ENCODE measurements at places on chromosomes 6 and 20.

DNA sequence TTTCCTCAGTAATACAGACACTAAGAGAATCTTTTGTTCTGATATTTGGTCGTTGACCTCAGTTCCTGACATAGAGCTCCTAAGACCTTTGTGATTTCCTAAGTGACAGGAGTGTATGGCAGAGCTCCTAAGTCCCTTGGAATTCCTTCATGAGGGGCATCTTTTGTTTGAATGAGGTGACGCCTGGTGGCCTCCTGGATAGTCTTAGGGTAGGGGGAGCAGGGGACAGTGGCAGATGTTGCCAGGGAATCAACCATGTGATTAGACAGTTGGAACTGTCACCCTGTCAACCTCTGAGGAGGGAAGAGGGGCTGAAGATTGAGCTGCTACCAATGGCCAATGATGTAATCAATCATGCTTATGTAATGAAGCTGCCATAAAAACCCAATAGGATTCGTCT, 67.0 kb downstream of the DST start:
- no peak for DNase-seq

DNA sequence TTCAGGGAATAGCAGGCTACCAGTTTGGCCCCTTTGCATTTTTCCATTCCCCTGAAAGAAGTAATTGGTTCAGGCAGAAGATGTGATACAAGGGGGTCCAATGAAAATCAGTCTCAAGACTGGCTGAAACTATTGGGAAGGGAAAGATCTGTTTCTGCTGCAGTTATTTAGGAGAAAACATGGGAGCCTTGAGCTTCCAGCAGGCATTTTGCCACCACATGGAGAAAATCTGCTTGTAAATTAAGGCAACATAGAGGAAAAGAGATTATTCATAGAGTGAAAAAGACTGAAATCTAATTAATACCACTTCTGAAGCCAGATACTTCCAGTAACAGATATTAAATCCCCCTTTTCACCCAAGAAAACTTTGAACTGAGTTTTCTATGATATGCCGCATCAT, 44.2 kb upstream of the SNAP25 start:
- DNase-seq: no peak

DNA sequence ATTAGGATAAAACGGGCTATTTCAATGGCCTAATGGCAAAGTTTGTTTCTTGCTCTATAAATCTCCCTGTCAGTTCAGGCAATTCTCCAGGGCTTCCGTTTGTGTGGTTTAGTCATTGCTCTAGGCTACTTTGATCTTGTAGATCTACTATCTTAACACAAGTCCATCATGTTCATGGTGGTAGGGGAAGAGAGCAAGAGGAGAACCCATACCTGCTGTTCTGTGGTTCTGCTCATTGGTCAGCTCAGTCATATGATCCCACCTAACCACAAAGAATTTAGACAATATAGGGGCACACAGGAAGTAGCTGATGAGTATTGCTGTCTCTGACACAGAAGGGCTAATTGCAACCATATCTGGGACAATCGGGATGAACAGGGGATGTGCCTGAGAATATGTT, 4.9 kb upstream of the DEK start:
- no peak for DNase-seq

DNA sequence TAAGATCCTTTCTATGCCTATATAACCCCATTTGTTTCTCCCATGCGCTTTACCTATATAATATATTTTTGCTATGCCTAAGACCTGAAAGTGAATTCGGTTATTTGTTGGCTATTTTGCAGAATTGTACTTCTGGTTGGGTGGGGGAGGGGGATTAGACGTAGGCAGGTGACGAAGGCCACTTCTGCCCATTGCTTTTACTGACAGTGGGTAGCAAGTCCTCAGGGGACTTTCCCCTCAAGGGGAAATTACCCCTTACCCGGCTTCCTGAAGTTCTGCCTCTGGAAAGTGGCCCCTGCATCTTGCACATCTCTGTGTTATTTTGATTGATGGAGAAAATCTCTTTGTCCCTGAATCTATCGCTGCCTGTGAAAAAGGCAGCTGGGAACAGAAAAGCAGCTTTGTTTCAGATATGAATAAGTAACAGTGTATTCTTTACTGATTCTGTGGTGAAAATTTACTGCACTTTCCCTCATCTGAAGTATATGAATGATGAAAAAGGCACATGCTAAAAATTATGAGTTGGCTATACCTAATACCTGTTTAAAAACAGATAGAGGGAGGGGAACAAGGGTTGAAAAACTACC, 133.9 kb downstream of the UTRN start:
- DNase-seq: no peak

DNA sequence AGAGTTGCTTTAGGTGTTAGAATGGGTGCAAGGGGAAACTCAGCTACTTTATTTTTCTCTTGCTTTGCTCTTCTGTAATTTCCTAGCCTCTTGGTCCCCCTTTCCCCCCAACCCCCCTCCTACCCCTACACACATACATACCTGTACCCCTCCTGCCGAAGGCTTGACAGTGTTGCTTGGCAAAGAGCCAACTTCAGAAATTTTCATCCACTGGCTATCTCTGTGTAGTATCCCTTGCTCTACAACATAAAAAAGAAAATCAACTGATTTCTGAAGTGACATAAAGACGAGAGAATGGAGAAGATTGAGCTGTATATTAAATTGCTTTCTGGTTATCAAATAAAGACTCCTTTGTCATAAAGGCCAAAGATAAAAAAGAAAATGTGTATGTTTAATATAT, 498.1 kb upstream of the SOX4 start:
- no peak for DNase-seq

- no peak for DNase-seq
Measured at GRCh38 chr6:129678463-129678862, 31.5 kb downstream of the ARHGAP18 start.

GRCh38 chr6:166752097-166752496, 125.0 kb upstream of the RPS6KA2 start:
- no peak for DNase-seq

DNA sequence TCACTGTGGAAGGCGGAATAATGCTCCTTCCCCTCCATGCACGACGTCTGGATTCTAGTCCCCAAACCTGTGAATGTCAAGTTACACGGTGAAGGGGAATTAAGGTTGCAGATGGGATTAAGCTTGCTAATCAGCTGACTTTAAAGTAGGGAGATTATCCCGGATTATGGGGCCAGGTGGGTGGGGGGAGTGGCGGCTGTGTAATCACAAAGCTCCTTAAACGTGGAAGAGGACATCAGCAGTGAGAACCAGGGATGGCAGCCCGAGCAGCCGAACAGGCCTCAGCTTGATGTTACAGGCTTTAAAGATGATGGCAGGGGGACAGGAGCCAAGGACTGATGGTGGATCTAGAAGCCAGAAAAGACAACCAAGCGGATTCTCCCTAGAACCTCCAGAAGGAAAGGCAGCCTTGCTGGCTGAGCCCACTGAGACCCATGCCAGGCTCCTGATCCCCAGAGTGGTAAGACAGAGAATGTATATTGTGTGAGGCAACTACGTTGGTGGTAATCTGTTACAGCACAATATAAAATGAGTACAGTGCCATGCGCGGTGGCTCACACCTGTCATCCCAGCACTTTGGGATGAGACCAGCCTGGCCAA, 117.5 kb downstream of the SCML4 start:
- no peak for DNase-seq

DNA sequence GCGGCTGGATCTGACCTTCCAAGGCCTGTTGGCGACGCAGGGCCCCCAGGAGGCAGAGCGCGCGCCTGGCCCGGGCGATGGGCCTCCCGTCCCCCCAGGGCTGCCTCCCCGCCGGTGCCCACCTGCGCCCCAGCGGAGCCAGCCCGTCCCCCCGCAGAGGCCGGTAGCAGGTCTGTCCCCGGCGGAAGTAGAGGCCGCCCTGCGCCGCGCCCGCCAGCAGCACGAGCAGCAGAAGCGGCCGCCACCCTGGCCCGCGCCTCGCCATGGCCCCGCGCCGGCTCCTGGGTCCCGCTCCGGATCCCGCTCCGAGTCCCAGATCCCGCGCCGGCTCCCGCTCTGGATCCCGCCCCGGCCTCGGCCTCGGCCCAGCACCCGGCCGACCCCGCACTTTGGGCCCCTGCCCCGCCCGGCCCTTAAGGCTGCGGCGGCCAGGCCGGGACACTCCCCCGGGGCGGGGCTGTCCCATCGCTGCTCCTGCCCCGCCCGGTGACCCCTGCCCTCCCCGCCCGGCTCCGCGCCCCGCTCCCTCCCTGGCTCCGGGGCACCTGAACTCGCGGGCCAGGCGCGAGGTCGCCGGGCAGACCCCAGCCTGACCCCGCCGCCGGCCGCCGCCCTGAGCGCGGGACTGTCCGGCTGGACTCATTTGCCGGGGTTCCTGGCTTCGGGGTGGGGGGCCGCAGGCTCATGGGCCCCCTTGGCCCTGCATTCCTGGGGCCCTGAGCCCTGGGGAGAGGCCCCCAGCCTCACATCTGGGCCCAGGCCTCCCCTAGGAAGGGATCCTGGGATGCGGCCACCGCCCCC, at the start of gene CTSZ:
TSS of gene CTSZ (minus strand) at position 391 of the 801 bp plus-strand sequence. CDS start at position 265, 126 bp downstream.
- DNase-seq: peak; percentile 20

- no peak for DNase-seq
Measured at GRCh38 chr6:136526196-136526930, 23.9 kb downstream of the MAP7 start.

DNA sequence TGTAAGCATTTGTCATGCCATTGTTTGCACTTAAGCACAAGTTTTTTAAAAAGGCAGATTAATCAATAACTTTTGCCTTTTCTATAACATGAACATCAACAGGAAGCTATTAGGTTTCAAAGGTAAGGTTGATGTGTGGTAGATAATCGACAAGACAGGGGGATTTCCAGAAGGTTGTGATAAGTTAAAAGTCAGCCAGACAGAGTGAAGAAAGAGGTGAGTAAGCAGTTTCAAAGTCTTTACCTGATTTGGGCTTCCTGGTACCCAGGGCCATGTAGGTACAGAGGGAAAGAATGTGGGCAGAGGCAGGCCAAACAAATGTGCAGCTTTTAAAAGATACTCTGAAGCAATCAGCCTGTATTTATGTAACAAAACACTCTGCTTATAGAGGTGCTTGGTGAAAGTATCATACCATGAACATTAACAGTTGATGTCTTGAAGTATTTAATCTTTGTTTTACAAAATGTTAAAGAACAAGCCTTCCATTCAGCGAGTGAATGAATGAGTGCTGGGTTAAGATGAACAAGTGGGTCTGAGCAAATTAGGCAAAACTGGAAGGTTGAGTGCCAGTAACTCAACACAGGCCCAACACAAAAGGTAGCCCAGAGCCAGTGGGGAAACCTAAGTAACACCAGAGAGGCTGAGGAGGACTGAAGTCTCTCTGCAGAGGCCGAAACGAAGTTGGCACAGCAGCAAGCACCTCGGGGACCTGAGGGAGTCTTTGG, 60.2 kb downstream of the LRRC1 start:
- peak; percentile 80 for DNase-seq
